ENCODE measurements at places on chromosomes 16 and 17.
A peak's percentile ranks its signal among the peaks of the same experiment; 100 is the strongest.

- no peak for DNase-seq
Measured at GRCh38 chr16:84059946-84060901, 17.6 kb upstream of the SLC38A8 start.

GRCh38 chr17:40724656-40725055 lies 21.1 kb upstream of the KRT24 start:
- no peak for DNase-seq

- no peak for DNase-seq
Measured at GRCh38 chr16:89042711-89043551, 50.7 kb upstream of the ACSF3 start.

DNA sequence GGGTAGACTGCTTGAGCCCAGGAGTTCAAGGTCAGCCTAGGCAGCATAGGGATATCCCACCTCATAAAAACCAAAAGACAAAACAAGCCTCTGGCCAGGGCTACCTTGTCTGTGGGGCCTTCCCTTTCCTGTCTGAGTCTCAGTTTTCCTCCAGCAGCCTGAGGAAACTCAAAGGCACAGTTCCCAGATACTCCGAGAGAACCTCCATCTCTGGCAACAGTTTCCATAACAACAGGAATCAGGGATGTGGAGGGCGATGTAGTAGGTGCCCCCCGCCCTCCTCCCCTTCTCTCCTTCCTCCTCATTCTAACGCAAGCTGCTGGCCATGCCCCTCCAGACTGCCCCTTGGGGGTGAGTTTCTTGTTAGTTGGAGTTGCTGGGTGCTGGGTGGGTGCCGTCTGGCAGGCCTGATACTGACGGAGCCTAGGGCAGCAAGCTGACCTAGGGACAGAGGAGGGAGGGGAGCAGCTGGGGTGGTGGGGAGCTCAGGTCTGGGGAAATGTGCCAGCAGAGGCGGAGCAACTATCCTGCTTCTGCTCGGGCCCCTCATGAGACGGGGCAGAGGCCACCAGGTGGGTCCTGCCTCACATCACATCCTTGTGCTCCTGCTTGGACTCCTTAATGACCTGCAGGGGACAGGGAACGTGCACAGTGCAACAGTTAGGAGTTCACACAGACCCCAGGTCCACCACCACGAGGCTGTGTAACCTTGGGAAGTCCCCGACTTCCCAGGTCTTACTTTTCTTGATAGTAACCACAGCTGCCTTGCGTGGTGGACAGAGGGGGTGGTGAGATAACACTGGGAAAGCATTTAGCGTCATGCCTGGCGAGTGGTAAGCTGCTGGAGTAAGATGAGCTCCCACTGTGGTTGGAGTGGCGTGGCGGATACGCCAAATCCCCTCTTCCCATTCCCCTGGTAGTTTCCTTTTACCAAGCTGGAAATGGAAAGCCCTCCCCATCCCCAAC lies 7.8 kb upstream of the EFTUD2 start:
- DNase-seq: no peak

DNA sequence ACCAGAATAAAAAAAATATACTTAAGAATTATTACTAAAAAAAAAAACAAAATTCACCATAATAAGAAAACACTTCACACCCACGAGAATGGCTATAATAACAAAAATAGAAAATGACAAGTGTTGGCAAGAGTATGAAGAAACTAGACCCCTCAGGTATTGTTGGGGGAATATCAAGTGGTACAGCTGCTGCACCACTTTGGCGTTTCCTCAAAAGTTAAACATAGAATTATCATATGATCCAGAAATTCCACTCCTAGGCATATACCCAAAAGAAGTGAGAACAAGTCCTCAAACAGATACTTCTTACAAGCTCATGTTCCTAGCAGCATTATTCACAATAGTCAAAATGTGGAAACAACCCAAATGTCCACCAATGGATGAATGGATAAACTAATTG lies 26.3 kb downstream of the AMFR start:
- no peak for DNase-seq

GRCh38 chr16:12171206-12171605 lies 194.7 kb downstream of the SNX29 start:
- DNase-seq: no peak

DNA sequence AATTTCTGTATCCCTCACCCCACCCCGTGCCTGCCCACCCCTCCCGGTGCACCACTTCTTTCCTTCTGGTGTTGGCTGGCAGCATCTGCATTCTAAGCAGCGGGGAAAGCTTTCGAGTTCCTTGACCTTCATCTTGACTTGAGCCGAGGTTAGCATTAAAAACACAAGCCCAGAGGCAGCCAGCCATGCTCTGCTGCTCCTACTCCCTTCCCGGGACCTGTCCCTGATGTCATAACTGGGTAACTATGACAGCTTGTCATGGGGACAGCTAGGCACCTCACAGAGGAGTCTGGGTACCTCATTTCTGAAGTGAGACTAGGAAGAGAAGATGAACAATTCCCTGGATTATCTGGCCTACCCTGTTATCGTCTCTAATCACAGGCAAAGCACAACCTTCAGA lies at the start of gene CFAP97D1:
Gene CFAP97D1, plus strand, starts transcription at position 301 of the 400 bp plus-strand sequence. Its CDS starts 28 bp downstream, at position 329.
- no peak for DNase-seq

DNA sequence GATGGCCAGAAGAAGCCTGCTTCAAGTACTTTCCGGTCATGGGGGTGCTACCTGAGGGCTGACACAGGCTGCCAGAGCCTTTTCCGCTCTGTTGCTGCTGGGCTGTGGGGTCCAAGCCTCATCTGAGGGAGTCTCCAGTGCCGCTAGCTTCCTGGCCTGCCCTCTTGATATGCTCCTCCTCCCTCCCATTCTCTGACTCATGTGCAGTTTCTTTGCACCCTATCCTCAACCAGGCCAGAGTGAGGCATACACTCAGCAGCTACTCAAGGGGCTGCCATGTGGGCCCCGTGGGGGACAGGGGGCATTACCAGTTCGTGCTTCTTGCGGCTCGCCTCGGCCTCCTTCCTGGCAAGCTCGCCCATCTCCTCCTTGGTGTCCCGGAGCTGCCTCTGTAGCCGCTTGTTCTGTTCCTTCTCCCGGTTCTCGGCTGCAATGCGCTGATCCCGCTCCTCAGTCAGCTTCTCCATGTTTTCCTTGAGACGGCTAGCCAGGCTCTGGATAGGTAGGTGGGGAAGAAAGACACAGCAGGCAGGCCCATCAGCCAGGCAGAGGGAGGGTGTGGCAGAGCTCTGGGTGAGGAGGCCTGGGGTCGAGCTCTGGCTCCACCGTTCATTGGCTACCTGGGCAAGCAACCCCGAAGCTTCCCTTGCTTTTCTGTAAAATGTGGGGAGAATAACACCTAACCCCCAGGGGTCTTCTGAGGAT lies 43.8 kb downstream of the PIPOX start:
- DNase-seq: no peak

DNA sequence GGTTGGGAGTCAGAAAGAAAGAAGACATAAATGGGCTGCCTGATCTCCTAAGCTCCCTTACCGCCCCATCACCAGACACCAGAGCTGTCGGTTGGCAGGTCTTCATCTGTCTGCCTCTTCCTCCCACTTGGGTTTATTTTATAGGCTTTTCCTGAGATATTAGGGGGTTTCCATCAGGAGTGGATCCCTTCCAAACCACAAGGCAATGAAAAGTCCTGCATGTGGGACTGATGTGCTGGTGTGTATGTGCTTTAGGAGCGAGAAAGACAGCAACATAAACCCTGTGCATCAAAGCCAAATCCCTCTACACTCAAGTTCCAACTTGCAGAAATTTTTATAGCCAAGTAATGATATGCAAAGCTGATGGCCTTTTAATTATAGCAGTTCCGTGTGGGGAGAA lies 389.5 kb downstream of the SLC39A11 start:
- no peak for DNase-seq

- DNase-seq: no peak
Measured at GRCh38 chr16:57093666-57094564, 1.5 kb downstream of the CPNE2 start.

DNA sequence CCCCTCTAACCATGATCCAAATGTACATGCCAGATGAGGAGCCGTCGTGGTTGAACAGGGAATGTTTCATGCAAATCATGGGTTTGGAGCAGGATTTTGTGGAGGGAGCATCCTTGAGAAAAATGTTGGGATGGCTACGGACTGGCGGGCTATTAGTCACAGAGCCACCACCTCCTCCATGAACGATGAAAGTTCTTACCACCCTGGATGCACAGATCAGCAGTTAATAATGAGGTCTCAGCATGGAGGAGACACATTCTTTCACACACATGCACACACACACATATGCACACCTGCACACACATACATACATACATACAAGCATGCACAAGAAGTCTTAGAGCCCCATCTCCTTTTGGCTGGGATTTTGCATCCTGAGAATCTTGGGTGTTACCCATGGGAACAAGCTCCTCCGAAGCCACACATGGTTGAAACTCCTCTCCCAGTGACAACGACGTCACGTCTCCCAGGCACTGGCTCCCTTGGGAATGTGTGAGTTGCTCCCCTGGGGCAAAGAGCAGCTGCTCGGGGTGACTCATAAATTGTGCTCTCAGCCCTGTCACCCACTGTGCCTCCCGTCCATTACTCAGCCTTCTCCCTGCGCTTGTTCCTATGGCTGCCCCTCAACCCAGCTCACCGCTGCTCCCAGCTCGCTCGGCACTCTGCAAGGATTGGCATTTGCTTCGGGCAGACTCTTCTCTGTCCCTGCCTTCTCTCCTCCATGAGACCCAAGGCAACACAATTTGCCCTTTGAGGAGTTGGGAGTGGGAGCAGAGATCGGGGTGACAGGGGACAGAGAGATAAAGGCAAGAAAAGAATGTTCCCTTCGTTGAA lies 344.6 kb downstream of the SOX9 start:
- DNase-seq: peak; percentile 98

- no peak for DNase-seq
Measured at GRCh38 chr16:54526916-54527315, 240.3 kb upstream of the IRX3 start.

GRCh38 chr16:492211-492875 lies 35.2 kb upstream of the CAPN15 start:
- DNase-seq: no peak

- DNase-seq: peak; percentile 57
Measured at GRCh38 chr16:11550791-11551498, 35.8 kb downstream of the LITAF start.

- DNase-seq: peak; percentile 84
Measured at GRCh38 chr17:41734139-41734948, at the start of gene HAP1. TSS of gene HAP1 (minus strand) at chr17:41734643. CDS start at chr17:41734634, 9 bp downstream.

- DNase-seq: no peak
Measured at GRCh38 chr16:20074099-20074991, 655 bp upstream of the GPR139 start.

GRCh38 chr16:49635591-49636581 lies 220.0 kb downstream of the ZNF423 start:
- DNase-seq: no peak

- no peak for DNase-seq
Measured at GRCh38 chr17:44557651-44558285, 484 bp downstream of the FZD2 start.

- DNase-seq: peak; percentile 59
Measured at GRCh38 chr17:57833179-57833939, 16.5 kb downstream of the MRPS23 start.

- DNase-seq: peak; percentile 97
Measured at GRCh38 chr16:48126801-48127644, 28.8 kb downstream of the ABCC12 start.

- no peak for DNase-seq
Measured at GRCh38 chr17:34673995-34674890, 94.9 kb downstream of the TMEM132E start.

DNA sequence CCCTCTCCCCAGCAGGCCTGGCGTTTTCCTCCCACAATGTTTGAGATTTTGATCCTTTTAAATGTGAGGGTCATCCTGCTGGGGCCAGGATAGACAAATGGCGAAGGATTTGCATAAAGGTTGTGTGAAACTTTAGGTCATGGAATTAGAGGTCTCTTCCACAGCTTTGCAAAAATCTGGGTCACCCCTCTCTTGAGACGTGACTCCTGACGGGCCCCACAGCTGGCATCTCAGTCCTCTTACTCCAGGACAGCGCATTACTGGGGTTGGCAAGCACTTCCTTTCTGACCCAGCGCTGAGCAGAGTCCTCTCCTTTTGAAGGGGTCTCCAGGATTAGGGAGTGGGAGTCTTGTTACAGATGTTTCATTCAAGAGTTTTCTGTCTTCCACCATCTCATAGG lies 7.4 kb downstream of the ZNF629 start:
- DNase-seq: no peak

DNA sequence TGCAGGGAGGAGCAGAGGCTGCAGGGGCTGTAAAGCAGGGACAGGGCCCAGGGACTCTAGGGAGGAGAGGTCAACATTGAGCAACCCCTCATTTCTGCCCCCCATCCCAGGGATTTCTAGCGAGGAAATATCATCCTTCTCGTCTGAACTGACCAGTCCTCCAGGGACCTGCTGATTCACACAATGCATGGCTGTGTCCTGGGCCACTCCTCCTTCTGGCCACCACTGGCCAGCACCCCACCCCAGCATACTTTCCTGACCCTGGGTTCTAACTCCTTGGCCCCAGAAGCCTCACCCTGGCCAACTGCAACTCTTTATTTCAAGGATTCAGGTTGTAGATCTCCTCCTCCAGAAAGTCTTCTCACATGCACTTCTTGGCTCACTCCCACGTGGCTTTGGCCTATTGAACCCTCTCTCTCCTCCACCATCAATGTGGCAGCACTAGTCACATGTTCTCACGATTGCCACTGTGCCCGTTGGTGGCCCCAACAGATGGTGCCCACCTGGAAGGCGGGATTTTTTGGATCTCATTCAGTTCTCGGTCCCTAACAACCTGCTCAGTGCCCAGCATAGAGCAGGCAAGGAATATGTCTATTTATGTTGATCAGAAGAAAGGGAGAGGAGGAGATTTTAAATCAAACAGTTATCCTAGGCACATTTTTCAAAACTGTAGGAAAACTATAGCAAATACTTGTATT lies 41.5 kb downstream of the CUEDC1 start:
- DNase-seq: no peak

GRCh38 chr17:2453866-2454265 lies 53.0 kb upstream of the MNT start:
- no peak for DNase-seq

DNA sequence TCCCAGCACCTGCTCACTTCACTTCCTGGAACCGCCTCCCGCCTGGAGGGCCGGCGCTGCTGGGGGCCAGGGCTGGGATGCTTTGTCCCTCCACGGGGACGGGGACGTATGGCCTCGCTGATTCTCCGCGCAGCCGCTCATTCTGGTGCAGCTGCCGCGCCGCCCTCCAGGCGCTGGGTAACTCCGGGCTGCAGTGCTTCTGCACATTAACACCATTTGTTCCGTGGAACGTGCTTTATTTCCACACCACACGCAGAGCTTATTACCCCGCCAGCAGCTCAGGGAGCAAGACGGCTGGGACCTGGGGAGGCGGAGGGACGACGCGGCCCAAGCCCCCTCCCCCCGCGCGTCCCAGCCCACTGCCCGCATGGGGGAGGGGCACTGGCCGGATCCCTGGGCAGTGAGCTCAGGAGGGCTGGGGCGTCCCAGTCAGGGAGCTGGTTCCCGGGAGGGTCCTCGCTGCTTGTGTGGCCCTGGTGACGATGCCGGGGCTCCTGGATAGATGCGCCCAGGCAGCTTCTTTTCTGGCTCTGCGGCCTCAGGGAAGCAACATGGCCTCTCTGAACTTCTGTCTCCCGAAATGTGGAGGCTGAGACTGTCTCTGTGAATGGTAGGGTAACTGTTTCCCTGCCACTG lies 45.4 kb upstream of the ACSF3 start:
- DNase-seq: no peak

- DNase-seq: no peak
Measured at GRCh38 chr17:50513495-50513894, 5.3 kb downstream of the MYCBPAP start.

GRCh38 chr17:7502987-7503386 lies 18.8 kb downstream of the POLR2A start:
- DNase-seq: peak; percentile 37

Data from A549 (cell line).